PC-9 (cell line): ENCODE measurements at places on chromosomes 5 and 9.
A peak's percentile ranks its signal among the peaks of the same experiment; 100 is the strongest.

GRCh38 chr5:63963080-63963735 lies 963 bp upstream of the HTR1A start:
- DNase-seq: peak; percentile 15

- DNase-seq: peak; percentile 58
Observed at GRCh38 chr5:181160152-181160754, 12.9 kb downstream of the OR2V2 start.

- DNase-seq: peak; percentile 47
Observed at GRCh38 chr5:32443541-32444430, 754 bp downstream of the ZFR start.

DNA sequence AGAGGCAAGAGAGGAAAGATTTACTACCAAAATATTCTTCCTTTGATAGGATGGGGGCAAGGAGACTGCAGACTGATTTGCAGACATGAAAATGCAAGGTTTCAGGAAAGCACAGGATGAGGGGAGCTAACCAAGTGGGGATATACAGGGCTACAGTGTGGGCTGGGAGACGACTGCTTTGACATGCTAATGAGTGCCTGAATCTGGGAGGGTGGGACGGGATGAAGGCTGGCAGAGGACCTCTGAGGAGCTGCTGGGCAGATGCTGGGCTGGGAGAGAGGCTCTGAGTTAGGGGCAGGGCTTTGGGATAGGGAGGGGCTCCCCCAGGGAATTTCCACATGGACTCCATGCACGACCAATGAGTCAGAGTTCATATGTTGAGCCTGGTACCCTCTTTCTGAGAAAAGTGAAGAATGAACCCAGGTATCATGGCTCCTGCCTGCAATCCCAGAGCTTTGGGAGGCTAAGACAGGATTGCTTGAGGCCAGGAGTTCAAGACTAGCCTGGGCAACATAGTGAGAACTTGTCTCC lies 4.9 kb upstream of the CPLX2 start:
- DNase-seq: no peak
